DMS79 (cell line): ENCODE measurements at places on chromosomes 2 and 18.

- no peak for DNase-seq
These were observed 27.2 kb downstream of the TNS1 start for GRCh38 chr2:217975626-217976025.

GRCh38 chr2:219292616-219293015 lies 13.4 kb downstream of the DNAJB2 start:
- DNase-seq: no peak

GRCh38 chr2:137369106-137369505 lies 595.2 kb upstream of the HNMT start:
- no peak for DNase-seq

- no peak for DNase-seq
These were observed 1346.2 kb downstream of the SUCLG1 start for GRCh38 chr2:83112858-83113257.

- no peak for DNase-seq
These were observed 123.9 kb upstream of the CD302 start for GRCh38 chr2:159921752-159922404.

DNA sequence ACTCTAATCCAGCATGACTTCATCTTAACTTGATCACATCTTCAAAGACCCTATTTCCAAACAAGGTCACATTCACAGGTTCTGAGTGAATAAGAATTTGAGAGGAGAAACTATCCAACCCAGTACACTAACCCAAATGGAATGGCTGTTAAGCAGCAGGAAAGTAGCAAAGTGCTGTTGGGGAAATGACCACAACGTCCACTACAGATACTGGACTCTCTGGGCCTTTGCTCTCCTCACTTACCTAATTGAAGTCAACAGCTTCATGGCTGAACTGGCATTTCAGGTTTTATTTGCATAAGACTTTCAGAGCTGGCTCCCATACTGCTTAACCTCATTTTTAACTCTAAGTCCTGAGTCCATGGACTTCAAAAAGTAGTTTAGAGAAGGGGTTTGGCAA lies 38.0 kb upstream of the ACVR2A start:
- DNase-seq: no peak

- DNase-seq: no peak
These were observed 122.2 kb downstream of the FSHR start for GRCh38 chr2:49032126-49032525.

GRCh38 chr2:146489386-146489785 lies 1355.4 kb upstream of the ACVR2A start:
- no peak for DNase-seq

GRCh38 chr2:120066800-120067547 lies 54.1 kb downstream of the EPB41L5 start:
- DNase-seq: peak; percentile 83

GRCh38 chr2:178553047-178553446 lies 72.8 kb downstream of the PLEKHA3 start:
- DNase-seq: no peak

GRCh38 chr18:12851716-12852115 lies 32.3 kb downstream of the PTPN2 start:
- no peak for DNase-seq

DNA sequence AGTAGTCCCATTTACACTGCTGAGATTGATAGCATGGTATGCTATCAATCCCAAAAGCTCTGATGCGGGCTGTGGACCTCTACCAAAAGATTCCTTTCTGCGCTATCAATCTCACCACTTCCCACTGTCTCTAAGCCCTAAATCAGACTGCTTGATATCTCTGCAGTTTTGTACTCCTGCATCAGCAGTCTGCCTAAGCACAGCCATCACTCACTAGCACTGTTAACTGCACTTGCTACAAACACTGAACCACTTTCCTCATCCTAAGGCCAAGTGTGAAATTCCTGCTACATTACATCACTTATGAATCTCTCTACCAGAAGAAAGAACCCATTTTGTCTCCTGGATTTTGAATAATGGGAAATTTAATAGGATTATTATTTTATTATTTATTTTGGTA lies 237.0 kb downstream of the HNMT start:
- no peak for DNase-seq

DNA sequence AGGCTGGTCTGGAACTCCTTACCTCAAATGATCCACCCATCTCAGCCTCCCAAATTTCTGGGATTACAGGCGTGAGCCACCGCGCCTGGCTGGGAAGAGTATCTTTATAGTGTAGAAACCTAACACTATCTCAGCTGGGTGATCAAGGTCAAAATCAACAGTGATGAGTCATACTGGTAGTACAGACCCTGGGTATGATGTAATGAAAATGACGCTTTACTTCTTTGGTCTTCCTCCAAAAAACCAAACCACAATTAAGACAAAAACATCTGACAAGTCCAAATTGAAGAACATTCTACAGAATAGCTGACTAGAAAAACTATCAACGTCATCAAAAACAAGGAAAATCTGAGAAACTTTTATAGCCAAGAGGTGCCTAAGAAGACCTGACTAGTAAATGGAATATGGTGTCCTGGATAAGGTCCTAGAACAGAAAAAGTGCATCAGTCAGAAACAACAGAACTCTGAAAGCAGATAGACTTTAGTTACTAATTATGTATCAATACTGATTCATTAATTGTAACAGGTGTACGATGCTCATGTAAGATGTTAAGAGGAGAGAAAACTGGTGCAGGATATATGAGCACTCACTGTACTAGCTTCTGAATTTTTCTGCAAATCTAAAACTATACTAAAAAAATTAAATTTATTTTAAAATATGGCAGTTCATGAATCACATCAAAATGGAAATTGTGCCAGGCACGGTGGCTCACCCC lies 25.4 kb downstream of the PDCL3 start:
- DNase-seq: no peak

DNA sequence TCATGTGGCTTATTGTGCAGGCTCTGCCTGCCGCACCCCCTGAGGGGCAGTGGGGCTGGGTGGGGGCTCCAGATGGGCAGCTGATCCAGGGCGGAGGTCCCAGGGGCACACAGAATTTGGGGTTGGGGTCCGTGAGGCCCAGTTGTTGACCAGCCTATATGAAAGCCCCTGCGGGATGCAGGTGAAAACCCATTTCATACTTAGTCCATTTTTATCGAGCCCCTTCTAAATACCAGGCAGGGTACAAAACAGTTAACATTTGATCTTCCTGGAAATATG lies 30.6 kb downstream of the MYO7B start:
- no peak for DNase-seq

DNA sequence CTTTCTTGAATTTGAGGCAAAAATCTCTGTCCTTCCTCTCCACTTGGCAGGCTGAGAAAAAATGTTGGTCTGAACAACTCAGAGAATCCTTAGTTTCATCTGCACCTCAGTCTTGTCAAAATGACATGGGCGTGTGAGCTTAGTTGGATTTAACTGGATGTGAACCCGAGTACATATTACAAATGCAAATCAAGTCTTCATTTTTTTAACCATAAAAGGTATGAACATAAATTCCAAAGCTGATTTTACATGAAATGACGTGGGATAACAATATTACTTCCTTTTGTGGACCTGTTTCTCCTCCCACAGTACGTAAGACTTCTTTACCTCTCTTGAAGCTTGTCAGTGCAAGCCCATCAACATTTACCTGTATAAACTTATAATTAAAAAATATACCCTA lies 32.6 kb upstream of the RND3 start:
- DNase-seq: no peak

DNA sequence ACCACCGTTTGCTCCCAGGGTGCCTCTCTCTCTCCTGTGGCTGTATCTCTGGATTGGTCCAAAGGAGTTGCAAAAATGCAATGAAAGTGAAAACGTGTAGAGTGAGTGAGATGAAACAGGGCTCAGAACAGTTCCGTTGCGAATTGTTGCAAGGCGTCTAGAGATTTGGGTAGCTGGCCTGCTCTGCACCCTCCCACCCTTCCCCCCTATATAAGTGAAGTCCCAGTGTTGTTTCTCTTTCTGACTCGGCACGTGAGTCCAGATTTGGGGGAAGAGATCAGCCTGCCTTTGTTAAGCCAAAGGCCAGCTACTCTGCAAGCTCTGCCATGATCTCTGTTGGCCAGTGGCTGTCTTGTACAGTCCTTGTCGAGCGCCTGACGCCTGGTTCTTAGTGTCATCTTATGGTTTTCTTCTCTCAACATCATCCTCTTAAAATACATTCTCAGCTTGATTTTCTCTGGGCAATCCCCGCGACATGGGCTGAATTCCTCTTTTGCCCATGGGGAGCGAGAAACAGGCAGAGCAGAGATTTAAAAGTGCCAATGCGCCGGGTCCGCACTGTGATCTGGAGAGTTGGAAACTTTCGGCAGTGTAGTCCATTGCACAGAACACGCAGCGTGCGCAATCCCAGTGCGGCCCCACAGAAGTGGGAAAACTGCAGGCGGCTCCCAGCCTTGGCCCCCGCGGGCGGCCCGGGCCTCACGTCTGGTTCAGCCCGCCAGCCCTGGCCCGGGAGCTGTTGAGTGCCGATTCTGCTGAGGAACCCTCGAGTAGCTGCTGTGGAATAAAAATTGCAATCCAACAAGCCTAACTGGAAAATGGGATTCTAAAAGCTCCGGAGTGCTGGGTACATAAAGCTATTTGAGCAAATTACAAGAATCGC lies 9.3 kb downstream of the MEIS1 start:
- DNase-seq: no peak

DNA sequence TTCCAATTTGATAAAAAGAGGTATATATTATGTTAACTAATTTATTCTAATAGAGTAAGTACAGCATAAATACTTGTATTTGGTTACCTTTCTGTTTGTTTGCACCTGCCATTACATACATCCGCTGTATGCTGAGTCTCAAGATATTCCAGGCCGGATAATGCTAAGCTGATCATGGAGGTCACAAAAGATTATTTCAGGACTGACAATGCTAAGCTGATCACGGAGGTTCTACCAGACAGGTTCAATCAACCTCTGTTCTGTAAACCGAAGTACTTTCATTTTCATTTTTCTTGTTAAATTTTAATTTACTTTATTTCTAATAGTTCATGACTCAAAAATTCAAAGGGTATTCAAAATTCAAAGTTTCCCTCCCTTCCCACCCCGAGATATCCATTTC lies 31.1 kb downstream of the PNO1 start:
- no peak for DNase-seq

- DNase-seq: no peak
These were observed 299.3 kb downstream of the SOX11 start for GRCh38 chr2:5991305-5991968.

GRCh38 chr2:236959036-236959435 lies 126.7 kb upstream of the COPS8 start:
- DNase-seq: no peak

DNA sequence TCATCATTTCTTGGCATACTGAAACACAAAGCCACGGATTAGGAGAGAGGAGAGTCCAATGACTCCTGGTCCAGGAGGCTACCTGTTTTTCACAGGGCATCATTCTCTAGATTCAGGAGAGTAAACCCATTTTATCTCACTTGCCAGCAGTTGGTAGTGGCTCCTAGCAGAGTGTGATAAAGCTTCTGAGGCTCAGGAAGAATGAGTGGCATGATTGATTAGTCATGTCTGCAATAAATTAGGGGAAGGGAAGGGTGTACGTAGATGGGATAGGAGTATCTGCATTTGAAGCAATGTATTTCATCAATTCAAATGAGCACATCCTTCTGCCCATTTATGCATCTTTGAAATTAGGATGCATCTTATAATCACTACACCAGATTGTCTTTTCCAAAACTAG lies 31.1 kb upstream of the PNO1 start:
- DNase-seq: no peak
